Left hindlimb (tissue), 1 donor: ENCODE measurements at places on chromosomes 12 and 14.

GRCh38 chr12:114400361-114400811 lies 5.6 kb downstream of the TBX5 start:
- DNase-seq, result no peak

DNA sequence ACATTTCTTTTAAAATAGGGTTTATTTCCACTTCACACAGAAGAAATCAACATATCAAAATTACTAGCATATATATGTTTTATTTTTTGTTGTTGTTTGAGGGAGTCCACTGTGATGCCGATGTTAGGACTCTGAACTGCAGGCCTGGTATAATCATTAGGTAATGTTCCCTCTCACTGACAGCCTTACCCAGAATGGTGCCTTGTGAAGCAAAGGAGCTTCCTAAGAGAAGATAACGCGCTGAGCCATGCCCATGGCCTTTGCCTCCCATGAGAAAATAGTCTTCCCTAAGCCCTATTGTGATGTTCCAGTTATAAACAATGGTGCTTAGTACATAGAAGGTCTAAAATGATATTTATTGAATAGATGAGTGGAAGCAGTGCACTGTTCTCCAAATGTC lies 12.0 kb downstream of the GNG2 start:
- DNase-seq, result no peak

GRCh38 chr12:15863372-15863771 lies 18.8 kb upstream of the STRAP start:
- no peak for DNase-seq

DNA sequence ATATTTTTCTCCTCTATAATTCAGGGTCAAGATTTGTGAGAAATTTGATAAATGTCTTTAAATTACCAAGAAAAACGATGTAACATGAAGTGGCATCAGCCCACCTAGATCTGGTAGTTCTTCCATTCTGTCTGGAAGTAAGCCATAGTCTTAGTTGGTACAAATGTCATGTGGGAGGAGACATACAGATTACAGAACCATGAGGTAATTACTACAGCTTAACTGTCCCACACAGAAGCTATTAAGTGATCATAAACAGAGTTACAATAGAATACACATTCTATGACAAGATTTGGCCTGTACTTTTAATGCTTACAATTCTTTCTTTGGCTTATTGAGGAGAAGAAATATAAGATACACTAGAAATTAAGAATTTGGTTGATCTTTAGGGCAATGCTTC lies 13.7 kb upstream of the SIX1 start:
- no peak for DNase-seq

DNA sequence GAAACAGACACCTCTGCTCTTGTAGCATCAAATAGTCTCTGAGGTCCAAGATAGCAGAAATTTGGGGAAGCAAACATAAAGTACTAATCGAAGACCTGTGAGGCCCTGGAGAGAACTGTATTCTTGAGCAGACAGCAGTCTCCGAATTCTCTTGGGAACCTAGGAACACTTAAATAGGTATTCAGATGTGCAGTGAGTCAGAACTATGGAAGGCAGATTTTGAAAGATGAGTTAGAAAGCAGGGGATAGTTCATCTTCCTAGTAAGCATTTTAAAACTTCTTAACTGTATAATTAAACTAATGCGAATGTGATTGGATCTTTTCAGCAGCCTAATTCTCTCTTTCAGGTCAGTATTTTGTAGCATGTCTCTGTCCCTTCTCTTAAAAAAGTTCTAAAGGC lies 30.6 kb downstream of the NAA30 start:
- DNase-seq, result no peak

DNA sequence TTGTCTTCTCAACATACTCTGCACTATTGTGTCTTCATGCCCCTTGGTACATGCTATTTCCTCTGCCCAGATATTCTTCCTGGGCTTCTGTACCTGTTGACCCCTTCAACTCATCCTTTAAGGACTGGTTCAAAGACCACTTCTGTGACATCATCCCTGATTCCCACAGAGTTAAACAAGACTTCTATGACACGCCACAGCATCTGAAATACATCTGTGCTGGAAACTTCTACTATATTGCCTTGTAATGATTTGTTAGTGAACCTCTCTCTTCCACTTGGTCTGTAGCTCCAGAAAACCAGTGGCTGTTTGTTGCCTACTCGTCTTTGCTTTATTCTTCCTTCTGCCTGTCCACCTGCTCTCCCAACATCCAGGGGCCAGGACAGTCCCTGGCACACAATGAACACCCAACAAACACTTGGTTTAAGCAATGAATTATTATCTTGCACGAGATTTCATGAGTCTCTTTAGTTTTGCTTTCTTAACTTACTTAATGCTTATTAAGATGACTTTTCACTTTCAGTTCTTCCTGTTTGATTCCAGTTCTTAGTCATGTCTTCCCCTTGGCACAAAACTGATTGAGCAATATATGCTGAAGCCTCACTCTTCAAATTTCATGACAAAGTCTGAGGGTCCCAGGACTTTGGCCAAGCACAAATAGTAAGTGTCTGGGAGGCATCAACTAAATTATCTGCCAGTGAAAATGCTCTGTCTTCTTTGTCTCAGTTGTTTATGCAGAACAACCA lies 485.9 kb downstream of the APAF1 start:
- no peak for DNase-seq

DNA sequence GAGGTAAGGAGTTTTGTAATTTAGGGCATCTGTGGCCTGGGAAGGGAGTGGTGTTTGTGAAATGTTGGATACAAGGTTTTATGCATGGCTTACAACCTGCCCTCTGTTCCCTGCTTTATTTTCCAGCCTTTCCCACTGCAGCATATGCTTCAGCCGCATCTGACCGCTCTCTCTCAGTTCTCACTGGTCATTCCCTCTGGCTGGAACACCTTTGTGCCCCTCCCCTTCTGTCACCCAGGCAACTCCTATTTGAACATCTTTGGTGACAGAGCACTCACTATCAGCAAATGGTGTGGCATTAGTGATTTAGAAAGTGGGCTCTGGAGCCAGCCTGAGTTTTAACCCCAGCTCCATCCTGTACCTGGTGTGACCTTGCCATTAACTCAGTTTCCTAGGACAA lies 47.5 kb upstream of the SMCO2 start:
- DNase-seq, result no peak

- DNase-seq, result no peak
Measured at GRCh38 chr12:18683327-18684013, 54.3 kb downstream of the PLCZ1 start.

DNA sequence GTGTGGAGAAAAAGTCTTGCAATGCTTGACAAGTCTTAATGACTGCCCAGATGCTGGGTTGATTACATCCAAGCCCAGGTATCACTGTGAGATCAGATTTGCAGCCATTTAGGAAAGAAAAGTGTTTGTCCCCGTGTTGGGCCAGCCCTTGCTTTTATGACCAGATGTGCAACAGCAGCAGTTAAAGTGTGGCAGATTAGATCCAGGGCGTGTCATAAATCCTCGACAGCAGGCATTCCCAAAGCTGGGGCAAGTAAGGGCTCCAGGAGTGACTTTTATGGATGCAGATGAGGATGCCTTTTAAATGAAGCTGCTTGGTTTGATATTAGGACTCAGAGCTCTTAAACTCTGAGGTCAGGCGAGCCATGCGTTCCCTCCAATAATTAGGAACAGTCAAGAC lies 1.7 kb downstream of the SMOC1 start:
- DNase-seq, result no peak

GRCh38 chr14:63492391-63492790 lies 50.8 kb downstream of the PPP2R5E start:
- no peak for DNase-seq

GRCh38 chr14:61385002-61385685 lies 63.8 kb downstream of the PRKCH start:
- no peak for DNase-seq

DNA sequence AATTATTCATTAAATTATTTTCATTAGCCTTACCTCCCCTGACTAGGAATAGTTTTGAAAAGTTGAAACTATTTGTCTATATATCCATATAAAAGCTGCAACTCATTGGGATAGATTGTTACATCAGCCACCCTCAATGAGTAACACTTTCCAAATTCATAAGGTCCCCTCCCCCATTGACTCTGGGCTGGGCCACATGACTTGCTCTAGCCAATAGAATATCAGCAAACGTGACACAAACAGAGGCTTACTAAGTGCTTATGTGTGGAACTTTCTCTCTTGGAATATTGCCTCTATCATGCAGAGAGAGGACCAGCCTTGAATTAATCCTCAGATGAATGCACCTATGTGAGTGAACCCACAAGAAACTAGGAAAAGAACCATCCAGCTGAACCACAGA lies 213.7 kb downstream of the CCDC59 start:
- no peak for DNase-seq

GRCh38 chr14:100066962-100067361 lies 1.7 kb downstream of the EVL start:
- no peak for DNase-seq

DNA sequence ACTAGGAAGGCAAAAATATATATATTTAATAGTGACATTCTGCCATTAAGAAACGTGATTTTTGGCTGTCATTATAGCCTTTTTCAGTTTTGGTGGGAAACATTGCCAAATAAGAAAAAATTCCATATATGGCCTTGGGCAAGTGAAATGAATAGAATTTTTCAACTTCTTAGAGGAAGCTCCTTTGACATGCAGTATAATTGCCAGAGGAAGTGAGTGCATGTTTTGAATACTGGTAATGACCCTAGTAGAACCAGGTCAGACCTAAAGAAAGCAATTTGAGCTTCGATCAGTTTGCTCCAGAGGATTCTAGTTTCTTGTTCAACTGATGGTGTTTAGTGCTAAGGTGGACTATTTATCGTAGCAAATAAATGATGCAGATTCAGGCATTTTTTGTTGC lies 26.2 kb upstream of the TRIM9 start:
- no peak for DNase-seq
